Fibroblast of skin of right biceps (primary cell): ENCODE measurements at places on chromosomes 12 and 14.

GRCh38 chr12:15601210-15601800, 187.9 kb downstream of the EPS8 start:
- DNase-seq = peak; percentile 94

- no peak for DNase-seq
These were observed 126.9 kb downstream of the GALC start for GRCh38 chr14:87866116-87866515.

DNA sequence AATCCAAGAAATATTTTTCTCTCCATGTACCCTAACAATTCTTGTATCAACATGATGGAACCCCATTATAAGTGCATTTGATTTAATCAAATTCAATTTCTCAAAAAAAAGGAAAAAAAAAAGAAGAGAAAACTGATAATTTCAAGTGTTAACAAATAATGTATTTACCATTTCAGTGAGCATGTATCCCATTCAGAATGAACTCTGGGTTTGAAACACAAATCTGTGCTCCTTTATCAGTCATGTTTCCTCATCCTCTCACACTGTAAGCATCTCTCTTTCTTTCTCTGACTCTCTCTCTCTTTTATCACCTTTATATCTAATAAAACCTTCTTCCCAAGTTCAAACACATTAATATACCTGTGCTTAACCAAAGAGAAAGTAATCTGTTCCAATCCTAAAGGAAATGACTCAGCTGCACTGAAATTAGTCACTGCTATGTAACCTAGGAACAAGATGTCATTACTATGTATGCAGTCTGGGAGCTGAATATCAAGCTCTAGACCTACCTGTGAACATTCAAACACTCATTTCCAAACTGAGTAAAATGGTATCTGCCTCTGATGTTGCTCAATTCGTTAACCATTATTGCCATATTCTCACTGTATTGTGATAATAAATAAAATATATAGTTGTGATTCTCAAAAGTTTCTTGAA, 135.0 kb upstream of the LRIG3 start:
- peak; percentile 70 for DNase-seq

DNA sequence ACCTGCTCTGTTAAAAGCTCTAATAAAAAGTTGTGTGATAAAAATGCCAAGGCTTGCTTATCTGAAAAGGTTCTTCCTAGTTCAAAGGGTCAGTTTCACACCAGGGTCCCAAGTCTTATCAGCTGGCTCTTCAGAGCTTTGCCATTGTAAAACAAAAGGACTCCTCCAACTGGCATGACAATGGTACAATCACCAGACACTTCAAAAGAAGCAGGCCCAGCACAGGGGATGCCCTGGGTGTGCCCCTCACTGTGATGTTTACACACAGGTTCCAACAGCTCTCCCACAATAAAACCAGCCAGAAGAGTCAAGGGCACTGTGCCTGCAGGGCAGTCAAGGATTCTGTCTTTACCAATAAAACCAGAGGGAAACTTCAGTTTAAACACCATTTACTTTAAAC, 78.7 kb downstream of the PRICKLE1 start:
- DNase-seq = no peak

- DNase-seq = no peak
These were observed 243.2 kb downstream of the ADAMTS20 start for GRCh38 chr12:43308776-43309175.

- no peak for DNase-seq
These were observed 502 bp downstream of the ITGA5 start for GRCh38 chr12:54418441-54419087.

- DNase-seq = no peak
These were observed 452.3 kb downstream of the DIO2 start for GRCh38 chr14:79758985-79759384.

GRCh38 chr12:19039515-19039914, 90.0 kb upstream of the PLEKHA5 start:
- DNase-seq = no peak

GRCh38 chr14:58625438-58625837, 12.3 kb upstream of the DACT1 start:
- no peak for DNase-seq

DNA sequence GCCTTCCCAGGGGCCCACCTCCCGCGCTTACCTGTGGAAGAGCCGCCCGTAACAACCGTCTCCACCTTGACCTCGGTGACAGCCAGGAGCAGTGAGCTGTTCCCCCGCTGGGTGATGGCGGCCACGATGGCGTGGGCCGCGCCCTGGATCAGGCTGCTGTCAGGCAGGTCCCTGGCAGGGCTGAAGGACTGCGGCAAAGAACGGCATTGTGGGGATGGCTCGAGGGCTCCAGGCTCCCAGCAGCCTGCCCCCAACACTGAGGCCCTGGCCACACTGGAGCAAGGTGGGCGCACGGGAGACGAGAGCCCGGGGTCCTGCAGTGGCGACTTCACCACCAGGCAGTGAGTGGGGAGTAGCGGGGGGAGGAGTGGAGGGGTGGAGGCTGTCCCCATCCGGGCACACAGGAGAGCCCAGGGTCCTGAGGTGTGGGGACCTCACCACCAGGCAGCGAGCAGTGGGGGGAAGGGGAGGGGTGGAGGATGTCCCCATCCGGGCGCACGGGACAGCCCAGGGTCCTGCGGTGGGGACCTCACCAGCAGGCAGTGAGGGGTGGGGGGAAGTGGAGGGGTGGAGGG, 25.0 kb downstream of the JAG2 start:
- DNase-seq = no peak
